ENCODE measurements at places on chromosomes 13 and 19.

DNA sequence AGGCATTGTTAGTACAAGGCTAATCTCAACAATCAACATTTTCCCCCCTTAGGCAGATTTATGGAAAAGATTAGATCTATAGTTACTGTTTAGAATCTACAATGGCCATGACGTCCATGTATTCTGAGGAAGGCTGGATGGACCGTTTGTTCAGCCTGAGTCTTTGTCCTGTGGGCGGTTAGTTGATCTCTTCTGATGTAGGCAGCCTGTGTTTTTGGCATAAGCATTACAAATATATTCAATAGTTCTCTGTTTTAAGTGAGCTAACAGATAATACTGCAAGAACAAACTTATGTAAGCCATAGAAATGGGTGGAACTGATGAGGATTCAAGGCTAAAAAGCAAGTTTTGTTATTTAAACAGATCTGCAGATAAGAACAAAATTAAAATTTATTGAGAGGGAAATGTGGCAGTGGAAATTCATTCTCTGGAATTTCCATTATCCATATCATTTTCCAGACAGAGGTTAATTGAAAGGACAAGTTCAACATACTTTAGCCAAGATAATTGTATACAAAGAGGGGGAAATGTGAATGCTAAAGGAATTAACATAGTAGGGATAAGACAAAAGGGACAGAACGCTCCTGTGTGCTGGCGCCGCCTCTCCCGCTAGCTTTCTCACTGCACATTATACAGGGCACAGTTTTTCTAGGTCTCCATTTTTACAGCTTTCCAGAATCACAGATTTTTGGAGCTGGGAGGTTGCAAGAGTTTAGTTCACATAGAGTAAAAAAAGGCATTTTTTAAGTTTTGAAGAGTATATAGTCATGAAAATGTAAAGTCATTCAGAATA is 48.6 kb downstream of the FAM124A start:
- no peak for DNase-seq

GRCh38 chr13:46057256-46058015 is 4.9 kb upstream of the ZC3H13 start:
- no peak for DNase-seq

DNA sequence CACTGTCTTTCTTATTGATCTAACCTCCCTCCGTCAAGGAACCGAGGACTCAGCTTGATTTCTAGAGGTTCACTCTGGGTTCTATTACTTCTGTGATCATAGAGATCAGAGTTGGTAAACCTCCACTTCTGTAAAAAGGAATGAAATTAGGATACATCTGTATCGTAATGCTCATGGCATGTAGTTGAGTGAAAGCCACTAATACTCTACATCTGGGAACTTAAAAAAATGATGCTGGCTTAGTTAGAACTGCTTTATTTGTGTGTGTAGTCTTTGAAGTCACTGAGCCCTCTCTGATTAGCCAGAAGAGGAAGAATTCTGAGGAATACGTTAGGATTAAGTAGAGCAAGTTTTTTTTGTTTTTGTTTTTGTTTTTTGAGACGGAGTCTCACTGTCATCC is 140.8 kb downstream of the GGACT start:
- DNase-seq: no peak

- DNase-seq: no peak
Measured at GRCh38 chr19:956766-957440, 27.2 kb upstream of the WDR18 start.

DNA sequence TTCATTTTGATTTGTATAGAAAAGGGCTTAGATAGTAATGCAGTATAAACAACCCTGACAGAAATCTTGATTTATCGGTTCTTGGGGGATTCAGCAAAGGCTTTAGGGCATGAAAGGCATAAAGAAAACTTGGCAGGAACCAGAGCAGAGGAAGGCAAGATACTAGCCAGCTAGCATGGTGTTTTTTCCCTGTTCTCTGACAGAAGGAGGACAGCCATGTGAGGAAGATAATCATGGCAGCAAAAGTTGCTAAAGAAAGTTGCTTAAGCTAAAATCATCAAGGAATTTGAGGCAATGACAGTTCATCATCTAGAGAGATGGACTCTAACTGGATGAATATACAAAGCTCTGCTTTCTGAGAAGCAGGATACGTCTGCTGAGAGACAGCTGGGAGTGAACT is 294.1 kb downstream of the KCNRG start:
- no peak for DNase-seq

GRCh38 chr13:99085139-99085807 is 107.4 kb upstream of the DOCK9 start:
- DNase-seq: no peak

DNA sequence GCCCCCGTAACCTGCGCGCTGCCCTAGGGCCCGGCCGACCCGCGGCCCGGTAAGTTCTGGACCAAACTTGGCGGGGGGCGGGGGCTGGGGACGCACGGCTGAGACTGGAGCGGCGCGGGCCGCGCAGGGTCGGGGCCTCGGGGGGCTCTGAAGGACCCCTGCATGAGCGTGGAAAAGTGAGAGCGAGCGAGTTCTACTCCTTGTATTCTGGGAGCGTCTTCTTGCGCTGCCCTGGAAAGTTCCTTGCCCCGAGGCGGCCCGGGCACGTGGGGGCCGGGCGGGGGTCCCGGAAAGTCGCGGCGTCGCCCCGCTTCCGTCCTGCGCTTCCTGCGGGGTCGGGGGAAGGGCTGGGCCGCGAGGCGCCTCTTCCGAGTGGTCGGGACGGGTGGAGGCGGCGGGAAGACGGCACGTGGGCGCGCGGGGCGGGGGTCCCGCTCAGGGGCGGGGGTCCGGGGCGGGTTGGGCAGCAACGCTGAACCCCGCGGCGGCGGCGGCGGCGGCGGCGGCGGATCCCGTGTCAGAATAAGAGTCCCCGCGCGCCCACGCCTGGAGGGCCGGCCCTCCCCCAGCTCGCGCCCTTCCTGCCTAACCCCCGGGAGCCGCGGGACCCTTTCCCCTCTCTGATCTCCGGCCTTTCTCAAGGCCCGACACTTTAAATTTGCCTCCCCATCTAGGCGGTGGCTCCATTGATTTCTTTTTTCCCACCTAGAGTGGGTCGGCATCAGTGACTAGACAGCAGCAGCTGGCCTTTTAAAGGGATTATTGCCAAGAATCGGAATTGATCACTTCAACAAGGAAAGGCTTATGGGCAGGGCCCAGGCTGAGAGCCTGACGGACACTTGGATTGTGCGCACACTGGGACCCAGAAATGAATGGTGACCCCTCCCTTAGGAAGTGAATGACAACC is 749 bp downstream of the GATAD2A start:
- DNase-seq: peak; percentile 50

GRCh38 chr13:48411841-48412531 is 927 bp downstream of the LPAR6 start:
- DNase-seq: peak; percentile 55

GRCh38 chr13:107960301-107960700 is 255.0 kb downstream of the LIG4 start:
- no peak for DNase-seq

- DNase-seq: no peak
Measured at GRCh38 chr19:35429698-35430408, 18.2 kb upstream of the FFAR2 start.

DNA sequence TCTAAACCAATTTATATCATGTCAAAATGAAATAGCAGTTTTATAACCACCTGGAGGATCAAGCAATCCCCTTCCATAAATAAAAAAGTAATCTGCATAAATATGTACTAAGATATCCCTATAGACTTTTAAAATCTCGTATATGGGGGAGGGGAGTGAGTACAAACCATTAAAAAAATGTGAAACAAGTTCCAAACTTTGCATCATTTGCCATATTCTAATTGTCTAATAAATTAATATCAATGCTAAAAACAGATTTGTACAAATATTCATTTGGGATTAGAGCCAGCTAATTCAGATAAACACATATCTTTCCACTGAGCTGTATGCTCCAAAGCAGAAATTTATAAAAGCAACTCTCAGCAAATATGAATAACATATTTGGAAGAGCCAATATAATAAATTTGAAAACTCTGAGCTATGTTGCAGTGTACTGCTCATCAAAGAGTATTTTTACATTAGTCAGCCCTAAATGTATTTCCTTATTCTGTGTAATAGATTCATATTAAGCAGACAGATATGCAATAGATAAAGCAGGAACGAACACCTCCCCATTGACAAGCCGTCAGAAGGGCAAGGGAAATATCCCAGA is 970.2 kb downstream of the EFNB2 start:
- DNase-seq: no peak

DNA sequence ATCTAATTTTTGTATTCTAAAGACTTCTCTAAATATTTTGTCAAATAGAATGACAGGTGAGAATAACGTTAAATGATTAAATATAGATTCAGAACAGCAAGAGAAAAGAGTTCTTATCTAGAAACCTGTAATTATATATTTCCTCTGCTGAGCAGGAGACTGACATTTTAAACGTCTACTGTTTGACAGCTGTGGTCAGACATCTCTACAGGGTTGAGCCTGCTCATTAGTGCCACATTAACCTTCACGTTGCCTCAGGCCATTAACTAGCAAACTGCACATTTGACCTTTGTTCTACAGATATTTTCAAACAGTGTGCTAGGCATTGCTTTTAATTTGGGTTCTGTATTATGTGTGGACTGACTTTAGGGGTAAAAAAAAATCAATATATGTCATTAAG is 347.5 kb downstream of the GPC5 start:
- no peak for DNase-seq

GRCh38 chr13:39185326-39185725 is 147.1 kb downstream of the NHLRC3 start:
- DNase-seq: no peak

DNA sequence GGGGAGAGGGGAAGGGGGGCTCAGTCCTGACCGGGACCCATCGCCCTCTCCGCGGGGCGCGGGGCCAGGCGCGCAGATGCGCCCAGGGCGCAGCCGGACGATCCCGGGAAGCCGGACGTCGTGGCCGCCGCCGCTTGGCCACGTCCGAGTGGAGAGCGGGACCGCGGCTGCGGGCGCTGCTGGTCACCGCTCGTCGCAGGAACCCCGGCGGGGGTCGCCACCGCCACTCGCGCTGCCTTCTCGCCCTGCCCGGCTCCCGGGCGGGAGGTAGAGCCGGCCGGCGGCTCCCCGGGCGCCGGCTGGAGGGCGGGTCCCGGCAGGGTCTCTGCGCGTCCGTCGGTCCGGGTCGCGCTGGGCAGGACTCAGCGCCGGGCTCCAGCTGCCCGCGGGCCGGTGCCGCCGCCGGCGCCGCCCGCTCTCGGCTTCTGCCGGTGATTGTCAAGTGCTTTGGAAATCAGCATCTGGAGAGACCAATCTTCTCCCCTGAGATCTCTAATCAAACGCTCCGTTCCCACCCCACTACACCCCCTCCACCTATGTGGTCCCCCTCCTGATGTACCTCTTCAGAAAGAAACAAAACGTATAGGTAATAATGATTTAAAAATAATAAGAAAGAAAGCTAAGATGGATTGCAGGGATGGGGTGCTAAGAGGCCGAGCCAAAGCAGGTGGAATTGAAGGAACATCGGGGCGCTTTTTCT is 464.4 kb downstream of the ITGBL1 start:
- no peak for DNase-seq

DNA sequence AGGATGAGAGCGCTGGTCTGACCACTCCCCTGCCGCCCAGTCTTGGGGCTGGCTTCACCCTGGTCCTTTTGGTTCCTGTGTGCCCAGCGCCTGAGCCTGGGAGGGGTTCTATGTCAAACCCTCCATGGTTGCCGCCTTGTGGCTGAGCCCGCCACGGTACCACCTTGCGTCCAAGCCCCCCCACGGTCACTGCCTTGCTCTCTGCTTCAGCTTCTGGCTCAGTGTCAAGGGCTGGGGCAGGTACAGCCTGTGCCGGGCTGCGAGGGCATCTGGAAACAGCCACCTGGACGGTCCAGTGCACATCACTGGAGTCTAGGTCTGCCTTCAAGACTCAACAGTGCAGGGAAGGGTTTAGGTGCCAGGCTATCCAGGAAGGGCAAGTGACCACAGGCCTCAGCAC is 14.3 kb upstream of the GALP start:
- no peak for DNase-seq

- no peak for DNase-seq
Measured at GRCh38 chr13:114321256-114321655, 7.0 kb downstream of the CHAMP1 start.

- DNase-seq: no peak
Measured at GRCh38 chr13:68081061-68081460, 850.9 kb upstream of the PCDH9 start.

- DNase-seq: no peak
Measured at GRCh38 chr19:1214299-1214861, 8.8 kb downstream of the STK11 start.

- DNase-seq: no peak
Measured at GRCh38 chr19:6267552-6268381, 12.0 kb downstream of the MLLT1 start.

- peak; percentile 13 for DNase-seq
Measured at GRCh38 chr19:29285878-29286277, 72.9 kb upstream of the UQCRFS1 start.

- no peak for DNase-seq
Measured at GRCh38 chr19:57321116-57321515, 844 bp downstream of the ZNF543 start.

- peak; percentile 29 for DNase-seq
Measured at GRCh38 chr13:30743319-30744055, 8.1 kb downstream of the ALOX5AP start.

DNA sequence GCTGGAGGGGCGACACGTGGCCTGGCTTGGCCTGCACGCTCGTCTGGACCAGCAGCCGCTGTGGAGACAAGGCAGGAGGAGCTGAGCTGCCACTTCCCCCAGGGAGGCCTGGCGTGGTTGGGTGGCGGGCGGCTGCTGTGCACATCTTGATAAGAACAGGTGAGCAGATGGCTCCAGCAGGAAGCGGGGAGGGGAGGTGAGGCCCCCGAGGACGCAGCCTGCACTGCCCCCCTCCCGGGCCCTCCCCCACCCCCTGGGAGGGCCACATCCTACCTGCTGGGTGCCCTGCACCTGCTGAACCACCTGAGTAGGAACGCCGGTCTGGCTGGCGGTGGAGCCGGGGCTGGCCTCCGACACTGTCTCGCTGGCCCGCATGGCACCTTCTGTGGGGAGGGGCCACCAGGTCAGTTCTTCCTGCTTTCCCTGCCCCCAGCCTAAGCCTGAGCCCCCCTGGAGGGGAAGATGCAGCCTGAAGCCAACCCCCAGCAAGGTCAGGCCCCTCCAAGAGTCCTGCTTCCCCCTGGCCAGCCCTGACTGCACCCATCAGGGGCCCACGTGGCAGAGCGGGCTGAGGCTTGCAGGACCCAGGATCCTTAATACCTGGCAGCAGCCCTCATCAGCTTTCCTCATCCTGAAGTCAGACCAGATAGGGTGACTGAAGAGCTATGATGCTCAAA is 22.8 kb downstream of the RFX1 start:
- no peak for DNase-seq

Measured in activated CD4-positive, alpha-beta T cell treated with anti-CD3 and anti-CD28 coated beads, Interleukin-10, Interleukin-2, amounts not matched to agents 100 ng/mL and 50 ng/mL, durations not matched to agents 16 hours and 8 hours (primary cell).